ENCODE measurements at places on chromosomes 16 and 17.

DNA sequence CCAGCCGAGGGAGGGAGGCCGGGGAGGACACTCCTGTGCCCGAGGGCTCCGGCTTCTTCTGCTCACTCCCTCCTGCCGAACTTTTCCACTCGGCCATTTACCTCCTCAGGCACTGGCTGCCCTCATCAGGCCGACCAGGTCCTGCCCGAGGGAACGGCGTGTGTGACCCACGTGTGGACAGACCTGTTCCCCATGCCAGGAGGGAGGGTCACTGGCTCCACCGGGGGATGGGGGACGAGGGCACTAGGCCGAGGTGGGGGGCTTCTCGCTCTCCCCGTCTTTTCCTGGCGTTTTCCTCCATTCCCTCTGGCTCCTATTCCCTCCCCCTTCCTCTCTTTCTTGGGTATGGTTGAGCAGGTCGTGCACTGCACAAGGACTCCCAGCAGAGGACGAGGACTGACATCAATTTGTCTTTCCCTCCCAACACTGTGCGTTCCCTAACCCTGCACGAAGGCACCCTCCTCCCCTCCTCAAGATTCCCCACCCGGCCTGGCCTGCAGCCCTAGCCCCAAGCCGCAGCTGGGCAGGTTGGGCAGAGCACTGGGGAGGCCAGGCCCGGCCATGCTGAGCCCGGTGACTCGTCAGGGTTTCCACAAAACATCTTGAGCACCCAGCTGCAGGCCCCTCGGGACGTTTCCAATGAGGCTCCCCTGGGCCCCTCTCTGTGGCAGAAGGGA lies 3.2 kb upstream of the IL17C start:
- no peak for DNase-seq

- DNase-seq, result no peak
Observed at GRCh38 chr17:2394775-2395201, 6.1 kb downstream of the MNT start.

GRCh38 chr16:57972306-57972705 lies 1.4 kb upstream of the CNGB1 start:
- no peak for DNase-seq

- no peak for DNase-seq
Observed at GRCh38 chr17:47305302-47305923, 18.3 kb upstream of the EFCAB13 start.

- DNase-seq, result no peak
Observed at GRCh38 chr17:45234641-45235415, 13.1 kb downstream of the FMNL1 start.

DNA sequence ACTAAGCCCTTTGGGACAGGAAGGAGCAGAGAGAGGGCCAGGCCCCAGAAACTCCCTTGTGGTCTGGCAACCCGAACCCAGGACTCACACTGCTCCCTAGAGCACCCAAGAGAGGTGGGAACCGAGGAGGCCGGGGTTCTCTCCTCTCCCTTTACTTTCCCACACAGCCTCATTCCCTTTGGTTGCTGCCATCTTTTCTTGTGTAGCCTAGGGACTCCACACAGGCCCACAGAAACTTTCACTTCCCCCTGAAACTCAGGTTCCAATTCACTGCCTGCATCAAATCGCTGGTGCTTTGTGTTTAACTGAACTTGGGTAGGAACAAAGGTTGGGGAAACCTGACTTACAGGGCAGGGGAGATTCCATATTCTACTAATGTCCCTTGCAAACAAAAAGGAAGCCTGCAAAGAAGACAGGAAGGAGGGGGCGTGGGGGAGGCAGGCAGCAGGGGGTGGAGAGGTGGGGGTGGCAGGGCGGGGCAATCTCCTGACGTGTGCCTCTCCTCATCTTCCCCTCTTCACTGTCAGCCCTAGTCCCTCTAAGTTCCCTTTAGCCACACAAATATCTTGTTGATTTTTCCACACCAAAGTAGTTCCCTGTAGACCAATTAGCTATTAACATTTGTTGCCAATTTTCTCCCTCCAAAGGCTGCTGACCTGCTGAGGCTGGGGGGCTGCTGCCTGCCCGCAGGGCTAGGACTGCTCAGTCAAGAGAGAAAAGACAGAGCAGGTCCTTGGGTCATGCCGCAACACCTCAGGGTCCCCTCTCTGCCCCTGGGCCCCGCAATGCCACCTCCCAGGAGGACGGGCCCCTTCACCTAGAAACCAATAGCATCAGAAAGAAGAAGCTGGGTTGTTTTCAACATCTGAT lies 8.0 kb downstream of the ST3GAL2 start:
- peak; percentile 55 for DNase-seq

GRCh38 chr16:51888016-51888415 lies 658.9 kb downstream of the TOX3 start:
- no peak for DNase-seq

GRCh38 chr17:69854225-69854780 lies 220.7 kb upstream of the KCNJ16 start:
- no peak for DNase-seq

- no peak for DNase-seq
Observed at GRCh38 chr16:55035029-55035428, 104.4 kb downstream of the IRX5 start.

DNA sequence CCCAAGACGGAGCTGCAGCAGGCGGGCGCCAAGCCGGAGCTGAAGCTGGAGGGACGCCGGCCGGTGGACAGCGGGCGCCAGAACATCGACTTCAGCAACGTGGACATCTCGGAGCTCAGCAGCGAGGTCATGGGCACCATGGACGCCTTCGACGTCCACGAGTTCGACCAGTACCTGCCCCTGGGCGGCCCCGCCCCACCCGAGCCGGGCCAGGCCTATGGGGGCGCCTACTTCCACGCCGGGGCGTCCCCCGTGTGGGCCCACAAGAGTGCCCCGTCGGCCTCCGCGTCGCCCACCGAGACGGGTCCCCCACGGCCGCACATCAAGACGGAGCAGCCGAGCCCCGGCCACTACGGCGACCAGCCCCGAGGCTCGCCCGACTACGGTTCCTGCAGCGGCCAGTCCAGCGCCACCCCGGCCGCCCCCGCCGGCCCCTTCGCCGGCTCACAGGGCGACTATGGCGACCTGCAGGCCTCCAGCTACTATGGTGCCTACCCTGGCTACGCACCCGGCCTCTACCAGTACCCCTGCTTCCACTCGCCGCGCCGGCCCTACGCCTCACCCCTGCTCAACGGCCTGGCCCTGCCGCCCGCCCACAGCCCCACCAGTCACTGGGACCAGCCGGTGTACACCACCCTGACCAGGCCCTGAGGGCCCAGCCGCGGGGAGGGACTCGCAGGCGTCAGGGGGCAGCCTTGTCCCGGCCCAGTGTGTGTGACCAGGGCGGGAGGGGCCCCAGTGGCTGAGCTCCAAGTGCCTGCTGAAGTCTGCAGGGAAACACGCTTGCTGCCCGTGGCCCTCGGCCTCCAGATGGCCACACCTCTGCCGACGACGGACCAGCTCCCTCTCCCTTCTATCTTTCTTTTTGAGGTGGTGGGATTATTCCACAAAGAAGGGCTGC lies 3.4 kb downstream of the SOX8 start:
- DNase-seq, result no peak

DNA sequence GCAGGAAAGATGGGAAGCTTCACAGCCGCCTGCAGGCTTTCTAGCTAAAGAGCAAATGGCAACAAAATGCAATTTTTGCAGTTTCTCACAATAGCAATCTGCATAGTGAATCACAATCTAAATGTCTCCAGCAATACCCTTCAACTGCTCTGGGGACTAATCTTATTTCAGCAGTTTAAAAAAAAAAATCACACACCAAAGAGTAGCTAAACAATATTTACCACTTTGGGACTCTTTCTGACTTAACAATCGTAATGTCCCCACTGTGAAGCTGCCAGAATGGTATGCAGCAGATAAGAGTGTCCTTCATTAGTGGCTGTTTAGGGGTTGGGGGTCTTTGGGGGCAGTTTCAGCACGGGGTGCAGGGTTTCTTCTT lies 9.8 kb downstream of the CPPED1 start:
- DNase-seq, result no peak

GRCh38 chr16:73062001-73062616 lies 14.2 kb upstream of the ZFHX3 start:
- no peak for DNase-seq

DNA sequence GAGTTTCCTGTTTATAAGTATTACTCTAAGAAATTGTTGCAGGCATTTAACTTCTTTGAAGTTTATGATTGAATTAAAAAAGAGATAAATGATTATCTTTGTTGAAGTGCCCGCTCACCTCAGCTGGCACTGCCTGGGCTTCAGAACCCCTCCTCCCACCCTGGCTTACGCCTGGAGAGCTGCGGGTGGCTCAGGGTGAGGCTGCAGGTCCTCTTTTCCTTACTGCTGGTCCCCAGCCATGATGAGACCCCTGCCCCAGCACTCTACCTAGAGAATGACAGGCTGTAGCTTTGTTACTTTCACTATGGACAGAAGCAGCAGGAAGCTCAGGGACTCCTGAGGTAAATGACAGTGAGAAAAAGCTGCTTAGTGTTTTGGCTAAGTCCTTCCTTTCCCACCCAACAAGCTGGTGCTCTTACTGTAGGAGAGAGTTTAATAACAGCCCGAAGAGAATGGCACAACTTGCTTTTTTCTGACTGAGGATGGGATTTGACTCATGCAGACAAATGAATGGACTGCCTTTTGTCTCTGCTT lies 62.1 kb downstream of the EPN2 start:
- no peak for DNase-seq

- DNase-seq, result no peak
Observed at GRCh38 chr17:80872001-80872500, 119.6 kb upstream of the CHMP6 start.

DNA sequence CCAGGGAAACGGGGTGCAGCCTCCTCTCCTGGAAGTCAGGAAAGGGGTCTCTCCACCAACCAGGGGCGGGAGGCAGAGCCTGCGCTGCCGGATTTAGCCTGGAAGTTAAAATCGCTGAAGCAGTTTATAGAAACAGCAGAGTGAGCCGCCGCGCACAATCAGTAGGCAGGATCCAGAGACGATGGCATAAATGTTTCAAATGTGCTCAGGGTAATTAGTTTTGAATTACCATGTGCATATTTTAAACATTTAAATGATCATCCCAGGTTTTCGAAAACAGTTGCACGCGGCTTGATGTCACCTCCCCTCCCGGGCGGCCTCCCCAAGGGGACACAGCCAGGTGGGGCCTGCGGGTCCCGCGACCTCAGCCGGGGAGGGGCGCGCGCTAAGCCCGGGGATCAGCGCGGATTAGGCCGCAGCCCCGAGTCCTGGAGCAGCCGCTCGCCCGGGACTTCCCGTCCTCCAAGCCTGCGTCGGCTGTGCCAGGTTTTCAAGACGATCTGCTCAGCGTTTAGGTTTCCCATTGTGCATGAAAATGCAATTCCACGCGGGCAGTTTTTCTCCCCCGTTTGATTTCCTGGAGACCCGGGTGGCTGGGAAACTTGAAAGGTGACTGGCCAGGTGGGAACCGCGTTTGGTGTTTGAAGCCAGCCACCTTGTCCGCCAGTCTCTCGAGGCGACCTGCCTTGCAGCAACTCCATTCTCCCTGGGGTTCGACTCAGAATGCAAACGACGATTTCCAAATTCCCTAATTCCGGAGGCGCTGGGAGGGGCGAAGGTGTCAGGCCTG lies 78.3 kb downstream of the RPA1 start:
- DNase-seq, result no peak

GRCh38 chr17:57213180-57213825 lies 43.0 kb upstream of the MSI2 start:
- no peak for DNase-seq

- peak; percentile 77 for DNase-seq
Observed at GRCh38 chr17:40480501-40481003, 20.9 kb downstream of the TNS4 start.

- no peak for DNase-seq
Observed at GRCh38 chr17:41734949-41735313, 488 bp upstream of the HAP1 start.

GRCh38 chr17:3035968-3036280 lies 27.5 kb downstream of the OR1D5 start:
- DNase-seq, result no peak

DNA sequence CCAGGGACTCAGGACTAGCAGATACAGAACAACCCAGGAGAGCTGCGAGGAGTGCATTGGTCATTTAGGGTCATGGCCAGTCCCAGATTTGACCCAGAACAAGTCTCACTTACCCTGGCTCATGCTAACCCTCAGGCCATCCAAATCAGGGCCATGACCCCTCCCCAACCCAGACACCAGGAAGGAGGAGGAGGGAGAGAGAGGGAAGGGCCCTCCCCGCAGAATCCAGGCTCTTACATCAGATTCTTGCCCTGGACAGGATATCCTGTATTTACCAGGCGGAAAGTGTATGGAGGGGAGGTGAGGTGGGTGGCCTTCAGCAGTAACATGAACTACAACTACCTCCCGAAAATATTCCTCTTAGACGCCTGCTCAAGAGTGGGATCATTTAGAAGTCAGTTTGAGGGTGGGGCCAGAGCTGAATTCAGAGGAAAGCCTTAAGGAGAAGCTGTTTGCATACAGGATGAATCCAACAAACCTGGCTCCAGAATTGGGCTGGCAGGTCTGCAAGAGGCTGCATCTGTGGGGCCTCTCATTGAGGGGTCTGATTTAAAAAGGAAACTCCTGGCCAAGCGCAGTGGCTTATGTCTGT lies 2.1 kb downstream of the VAT1 start:
- DNase-seq, result no peak
